Esophagus squamous epithelium (tissue), 5 donors: ENCODE measurements at places on chromosomes 2 and 18.

GRCh38 chr18:4587204-4587603, 132.1 kb upstream of the DLGAP1 start:
- DNase-seq: no peak

DNA sequence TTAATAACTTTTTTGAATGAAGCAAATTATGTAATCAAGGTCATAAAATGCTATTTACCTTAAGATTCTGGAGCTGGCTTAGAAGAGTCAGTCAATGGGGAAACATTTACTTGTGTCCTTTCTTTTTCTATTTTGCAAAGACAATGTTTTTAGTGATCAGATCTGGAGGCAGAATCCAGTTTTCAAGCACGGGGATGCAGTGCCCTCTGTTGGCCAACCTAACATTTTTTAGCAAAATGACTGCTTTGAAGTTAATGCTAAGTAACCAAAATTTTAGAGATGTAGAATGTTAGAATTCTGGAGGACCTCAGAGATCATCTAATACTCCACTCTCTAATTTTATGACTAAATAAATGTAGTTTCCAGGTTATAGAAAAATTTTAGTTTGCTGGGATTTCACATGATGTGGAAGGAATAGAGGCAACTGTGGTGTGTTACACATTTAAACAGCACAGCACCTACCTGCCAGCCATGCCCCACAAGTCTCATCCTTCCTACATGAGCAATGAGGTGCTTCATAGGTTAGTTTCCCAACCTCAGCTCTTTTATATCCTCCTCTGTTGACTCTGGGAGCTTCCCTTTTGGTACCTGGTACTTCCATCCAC, 23.6 kb upstream of the SLC9A4 start:
- no peak for DNase-seq

GRCh38 chr2:57740891-57741290, 305.7 kb upstream of the VRK2 start:
- no peak for DNase-seq

DNA sequence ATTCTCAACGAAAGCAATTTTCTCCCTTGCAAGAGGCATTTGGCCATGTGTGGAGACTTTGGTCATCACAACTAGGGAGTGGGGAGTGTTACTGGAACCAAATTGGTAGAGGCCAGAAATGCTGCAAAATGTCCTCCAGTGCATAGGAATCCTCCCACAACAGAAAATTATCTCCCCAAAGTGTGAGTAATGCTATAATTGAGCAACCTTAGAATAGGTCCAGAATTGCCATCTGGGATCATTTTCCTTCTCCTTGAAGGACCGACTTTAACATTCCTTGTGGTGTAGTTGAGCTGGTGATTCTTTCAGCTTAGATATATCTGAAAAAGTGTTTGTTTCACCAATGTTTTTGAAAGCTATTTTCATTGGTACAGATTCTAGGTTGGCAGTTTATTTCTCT, 111.2 kb upstream of the SMIM21 start:
- no peak for DNase-seq

GRCh38 chr18:74699455-74699854, 101.8 kb downstream of the ZNF407 start:
- DNase-seq: no peak

DNA sequence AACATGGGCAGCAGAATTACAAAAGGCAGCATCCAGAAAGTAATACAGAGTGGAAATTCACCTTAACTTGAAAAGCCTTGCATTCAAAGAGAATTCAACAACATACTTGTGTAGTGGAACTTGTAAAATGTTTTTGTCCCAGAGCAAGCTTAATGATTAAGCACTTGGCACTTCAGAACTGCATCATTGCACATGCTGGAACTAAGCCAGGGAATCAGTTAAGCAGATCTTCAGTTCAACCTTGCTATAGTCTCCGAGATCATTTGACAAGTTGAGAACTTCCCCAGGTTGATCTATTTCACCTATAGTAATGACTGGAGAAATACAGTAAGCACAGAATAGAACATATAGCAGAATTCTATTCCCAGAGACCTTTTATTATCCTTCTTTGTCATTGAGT, 1337.2 kb upstream of the NXPH2 start:
- DNase-seq: no peak

GRCh38 chr2:139864821-139865302, 1084.7 kb upstream of the NXPH2 start:
- no peak for DNase-seq

- no peak for DNase-seq
Measured at GRCh38 chr2:42752314-42752713, 11.6 kb downstream of the OXER1 start.

DNA sequence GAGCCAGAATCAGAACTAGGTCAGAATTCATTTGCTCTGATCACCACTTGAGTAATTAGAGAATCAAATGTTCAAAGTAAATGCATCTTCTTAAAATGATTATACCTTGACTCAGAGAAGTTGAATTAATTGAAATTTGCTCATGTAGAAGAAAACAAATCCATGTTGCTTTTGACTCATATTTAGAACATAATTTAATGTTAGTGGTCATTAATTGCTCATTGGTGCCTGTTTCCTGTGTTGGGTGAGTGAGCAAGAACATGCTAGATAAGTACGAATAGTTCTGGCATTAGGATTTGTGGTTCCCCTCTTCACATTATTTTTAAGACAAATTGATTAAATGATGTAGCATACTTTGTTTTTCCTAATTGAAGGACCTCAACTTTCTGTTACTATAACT, 19.0 kb downstream of the ACVR2A start:
- DNase-seq: no peak
